ENCODE measurements at places on chromosomes 6 and 20.

DNA sequence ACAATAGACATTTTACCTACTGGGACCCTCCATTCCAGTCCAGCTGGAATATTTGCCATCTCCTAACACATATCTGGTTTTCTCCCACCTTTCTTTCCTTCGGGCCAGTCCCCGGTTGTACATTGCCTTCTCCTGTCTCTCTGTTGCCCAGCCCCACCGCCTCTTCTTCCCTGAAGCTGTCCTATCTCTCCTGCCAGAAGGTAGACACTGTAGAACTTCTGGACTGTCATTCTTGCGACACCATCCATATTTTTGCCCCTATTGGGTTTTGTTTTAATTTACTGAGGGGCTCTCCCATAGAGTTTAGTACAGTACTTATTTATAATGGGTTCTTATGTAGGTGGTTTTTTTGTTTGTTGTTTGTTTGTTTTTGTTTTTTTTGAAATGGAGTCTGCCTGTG lies 4.9 kb downstream of the PTK7 start:
- DNase-seq: no peak

GRCh38 chr6:111418971-111419693 lies 63.9 kb downstream of the REV3L start:
- no peak for DNase-seq

GRCh38 chr6:64170316-64170715 lies 534.7 kb downstream of the PHF3 start:
- no peak for DNase-seq

GRCh38 chr6:18155864-18156421 lies 721 bp downstream of the KDM1B start:
- peak; percentile 86 for DNase-seq

- DNase-seq: no peak
These were observed 418.7 kb downstream of the CBLN4 start for GRCh38 chr20:55586610-55587009.

GRCh38 chr6:12957321-12958051 lies 240.9 kb downstream of the PHACTR1 start:
- DNase-seq: peak; percentile 25

DNA sequence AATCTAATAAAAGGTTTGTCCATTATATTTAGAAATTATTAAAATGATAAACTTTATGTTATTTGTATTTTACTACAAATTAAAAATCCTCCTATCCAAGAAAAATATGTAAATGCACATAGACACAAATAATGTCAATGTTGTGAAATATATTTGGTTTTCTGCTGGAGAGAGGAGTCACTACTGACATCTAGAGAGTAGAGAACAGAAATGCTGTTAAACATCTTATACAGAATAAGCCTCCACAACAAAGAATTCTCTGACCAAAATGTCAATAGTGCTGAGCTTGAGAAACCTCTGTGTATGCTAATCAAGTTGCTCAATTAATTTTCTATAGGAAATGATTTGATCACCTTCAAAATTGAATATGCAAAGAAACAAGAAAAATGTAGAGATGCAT lies 12.4 kb downstream of the HTR1B start:
- DNase-seq: no peak

DNA sequence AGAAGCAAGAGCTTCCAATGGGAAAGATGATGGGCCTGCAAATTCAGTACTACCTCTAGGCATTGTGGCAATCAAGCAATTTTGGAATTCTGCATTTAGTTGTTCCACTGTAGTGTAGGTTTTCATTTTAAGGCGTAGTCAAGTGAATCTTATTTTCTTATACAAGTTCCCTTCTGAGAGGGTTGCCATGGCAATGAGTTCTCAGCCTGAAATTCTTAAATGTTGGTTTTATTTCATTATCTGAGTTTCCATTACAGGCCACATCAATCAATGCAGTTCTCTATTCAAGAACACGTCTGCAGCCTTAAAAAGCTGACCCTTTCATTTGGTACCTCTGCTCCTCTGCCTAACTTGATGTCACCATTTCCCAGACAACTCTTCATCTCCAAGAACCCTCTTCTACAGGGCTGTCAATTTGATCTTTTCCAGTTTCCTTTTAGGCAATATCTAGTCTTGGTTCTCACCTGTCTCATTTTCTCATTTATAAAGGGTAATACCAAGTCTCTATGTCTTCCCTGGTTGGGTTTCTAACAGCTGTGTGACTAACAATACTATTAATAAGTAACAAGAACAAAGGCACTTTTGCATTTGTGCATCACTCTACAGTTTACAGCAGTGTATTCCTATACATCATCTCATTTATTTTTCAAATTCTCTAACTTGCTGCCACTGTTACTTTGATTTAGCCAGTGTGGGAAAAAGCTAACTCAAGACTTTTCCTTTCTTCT lies 898.2 kb upstream of the FLRT3 start:
- no peak for DNase-seq

GRCh38 chr6:140879946-140880345 lies 1252.8 kb upstream of the GJE1 start:
- DNase-seq: no peak

- DNase-seq: no peak
These were observed 897 bp downstream of the CD2AP start for GRCh38 chr6:47478233-47479139.

- no peak for DNase-seq
These were observed 81.3 kb downstream of the RPP40 start for GRCh38 chr6:4922488-4923037.

DNA sequence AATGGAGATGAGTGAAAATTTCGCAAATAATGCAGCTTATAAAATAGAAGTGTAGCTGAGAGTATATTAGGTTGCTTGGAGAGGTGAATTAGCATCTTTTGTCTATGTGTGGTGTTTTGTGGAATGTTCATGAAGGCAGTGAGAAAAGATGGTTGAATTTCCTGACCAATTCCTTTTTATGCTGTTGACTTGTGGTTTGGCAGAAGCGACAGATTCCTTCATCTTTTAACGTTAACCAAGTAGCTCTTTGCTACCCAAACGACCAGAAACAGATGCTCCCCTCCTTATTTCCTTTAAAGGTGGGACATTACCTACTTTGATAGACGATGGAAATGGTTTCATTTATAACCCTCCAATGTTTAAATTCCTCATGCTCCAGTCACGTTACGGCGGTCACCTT lies 390.5 kb downstream of the QKI start:
- DNase-seq: no peak

DNA sequence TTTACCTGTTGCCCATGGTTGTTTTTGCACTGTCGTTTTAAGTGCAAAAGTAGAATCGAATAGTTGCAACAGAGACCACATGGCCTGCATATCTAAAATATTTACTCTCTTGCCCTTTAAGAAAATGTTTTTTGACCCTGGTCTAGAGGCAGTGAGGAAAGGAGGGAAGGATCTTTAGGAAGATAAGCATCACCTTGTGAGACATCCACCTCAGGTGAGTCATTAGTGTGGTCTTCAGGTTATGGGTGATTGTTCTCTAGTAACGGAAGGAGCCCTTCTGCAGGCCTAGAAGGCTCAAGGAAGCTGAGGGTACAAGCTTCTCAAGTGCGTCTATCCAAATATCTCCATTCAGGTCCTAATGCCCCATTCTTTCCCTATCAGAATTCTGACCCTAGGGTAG lies 6.6 kb upstream of the RAB44 start:
- DNase-seq: no peak

- DNase-seq: peak; percentile 44
These were observed 420 bp downstream of the SOX4 start for GRCh38 chr6:21593927-21594415.

- DNase-seq: no peak
These were observed 8.2 kb upstream of the VEGFA start for GRCh38 chr6:43761666-43762409.

DNA sequence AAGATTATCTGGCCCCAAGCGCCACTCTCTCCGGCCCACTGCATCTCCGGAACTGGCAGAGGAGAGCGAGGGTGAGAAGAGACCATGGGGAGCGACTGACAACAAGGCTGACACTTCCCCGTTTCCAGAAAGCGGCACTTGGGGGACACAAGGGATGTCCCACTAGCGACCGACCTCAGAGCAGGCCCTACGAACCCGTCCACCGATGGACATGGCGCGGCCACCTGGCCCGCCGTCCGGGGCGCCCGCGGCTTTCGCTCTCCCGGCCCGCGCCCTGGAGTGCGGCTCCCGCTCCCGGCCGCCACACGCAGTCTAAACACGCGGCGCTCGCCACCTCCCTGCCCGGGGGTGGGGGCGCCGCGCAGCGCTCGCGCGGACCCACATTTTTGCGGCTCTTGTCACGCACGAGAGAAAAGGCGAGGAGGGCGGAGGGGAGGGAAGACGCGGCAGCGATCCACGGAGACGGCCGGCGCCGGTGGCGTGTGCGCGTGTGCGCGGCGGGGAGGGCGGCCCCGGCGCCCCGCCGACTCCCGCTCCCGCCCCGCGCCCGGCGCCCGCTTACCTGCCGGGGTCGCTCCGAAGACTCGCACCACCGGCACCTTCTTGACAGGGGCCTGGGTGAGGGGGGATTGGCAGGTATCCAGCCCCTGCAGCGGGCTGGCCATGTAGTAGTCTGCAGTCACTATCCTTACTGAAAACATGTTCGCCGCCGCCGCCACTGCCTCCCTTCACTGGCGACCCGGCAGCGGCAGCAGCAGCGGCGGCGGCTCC lies 645 bp downstream of the REV3L start:
- DNase-seq: peak; percentile 53

GRCh38 chr6:117677553-117678141 lies 2.4 kb downstream of the NUS1 start:
- no peak for DNase-seq

- DNase-seq: no peak
These were observed 5.3 kb downstream of the RAB32 start for GRCh38 chr6:146548898-146549374.

DNA sequence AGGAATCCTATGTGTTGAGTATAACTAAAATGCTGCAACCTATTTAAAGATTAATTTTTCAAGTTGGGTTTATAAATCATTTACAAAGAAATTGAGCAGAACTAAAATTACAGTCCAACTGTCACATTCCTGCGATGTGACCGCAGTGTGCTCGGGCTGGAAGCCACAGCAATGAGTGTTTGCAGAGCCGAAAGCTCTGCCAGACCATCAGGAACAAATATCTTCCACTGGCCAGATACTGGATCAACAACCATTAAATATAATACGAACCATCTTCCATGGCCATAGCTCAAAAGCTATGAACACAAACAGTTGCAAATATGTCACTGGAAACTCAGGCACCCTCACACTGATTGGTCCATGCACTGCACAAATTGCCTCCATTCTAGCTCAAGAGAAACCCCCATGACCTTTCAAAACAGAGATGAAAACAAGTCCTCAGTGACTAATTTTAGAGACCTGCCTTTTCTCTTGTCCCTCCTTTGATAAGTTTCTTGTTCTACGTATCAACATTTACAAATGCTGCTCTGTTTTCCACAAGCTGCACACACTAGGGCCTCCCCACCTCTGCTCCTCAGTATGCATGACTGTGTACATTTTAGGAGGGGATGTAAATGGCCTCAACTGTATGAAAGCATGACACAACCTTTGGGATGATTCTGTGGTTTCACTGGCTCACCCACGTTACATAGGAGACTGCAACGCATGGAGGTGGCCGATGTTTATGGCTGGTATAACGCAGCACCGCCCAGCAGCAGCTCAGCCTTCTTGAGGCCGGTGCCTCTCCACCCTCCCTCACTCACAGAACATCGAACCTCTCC lies 171.7 kb downstream of the WDR27 start:
- DNase-seq: peak; percentile 23

DNA sequence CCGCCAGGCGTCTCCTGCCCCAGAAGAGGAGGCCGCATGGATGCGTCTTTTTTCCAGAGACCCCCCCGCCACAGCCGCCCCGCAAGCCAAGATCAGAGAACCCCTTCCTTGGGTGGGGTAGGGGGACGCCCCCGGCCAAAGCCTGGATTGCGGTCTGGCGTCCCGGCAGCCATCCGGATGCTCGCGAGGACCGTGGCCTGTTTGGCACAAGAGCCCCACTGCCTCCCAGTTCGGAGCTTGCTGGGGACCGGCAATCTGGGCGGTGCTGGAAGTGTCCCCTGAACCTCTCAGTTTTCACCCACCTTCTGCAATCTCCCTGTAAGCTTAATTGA lies 924 bp downstream of the FAM162B start:
- no peak for DNase-seq

- no peak for DNase-seq
These were observed 39.4 kb upstream of the PMEPA1 start for GRCh38 chr20:57749131-57749690.

DNA sequence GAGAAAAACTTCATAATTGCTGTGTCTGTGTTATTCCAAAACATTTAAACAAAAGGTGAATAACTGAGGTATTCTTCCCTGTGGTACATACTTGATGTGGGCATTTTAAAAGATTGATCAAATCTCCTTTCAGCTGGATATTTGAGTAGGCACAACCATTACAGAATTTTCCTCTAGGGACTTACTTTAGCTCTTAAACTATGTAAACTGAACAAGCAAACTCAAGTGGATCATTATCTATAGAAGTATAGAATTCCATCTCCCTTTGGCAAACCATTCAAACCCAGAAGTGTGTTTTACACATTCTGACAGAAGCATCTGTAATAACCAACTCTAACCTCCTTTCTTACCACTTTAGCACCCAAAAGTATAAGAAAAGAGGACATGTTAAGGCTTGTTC lies 241.4 kb downstream of the ESR1 start:
- no peak for DNase-seq

All from colonic mucosa (tissue), 4 donors.